ENCODE measurements at places on chromosomes 12 and 14. TPM values are rescaled to one million over a fixed set of nuclear protein-coding genes. Genes with fewer than 3 reads are reported as not detected.
A peak's percentile ranks its signal among the peaks of the same experiment; 100 is the strongest.

GRCh38 chr12:26884765-26885576, 52.0 kb upstream of the ITPR2 start:
- DNase-seq = peak; percentile 80

- no peak for DNase-seq
These were observed 225.6 kb downstream of the GXYLT1 start for GRCh38 chr12:41919048-41919447.

GRCh38 chr12:74660442-74660841, 122.8 kb downstream of the ATXN7L3B start:
- no peak for DNase-seq

GRCh38 chr14:18656627-18657026, 55.7 kb downstream of the OR11H12 start:
- no peak for DNase-seq

- DNase-seq = no peak
These were observed 47.9 kb downstream of the GTF2A1 start for GRCh38 chr14:81172881-81173280.

DNA sequence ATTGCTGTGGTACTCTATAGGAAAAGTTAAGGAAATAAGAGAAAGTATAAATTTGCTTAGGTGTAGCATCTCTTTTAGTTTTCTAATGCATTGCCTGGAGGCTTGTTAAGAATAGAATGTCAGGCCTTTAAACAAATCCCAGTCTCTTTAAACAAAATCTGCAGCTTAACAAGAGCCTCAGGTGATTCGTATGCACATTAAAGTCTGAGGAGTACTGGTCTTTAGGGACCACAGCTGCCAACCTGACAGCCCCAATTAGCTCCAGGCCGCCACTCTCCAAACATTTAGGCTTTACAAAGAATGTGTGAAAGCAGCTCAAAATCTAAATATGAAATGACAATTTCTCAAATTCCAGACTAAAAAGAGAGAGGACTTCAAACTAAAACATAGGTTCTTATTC, 35.7 kb downstream of the PAWR start:
- peak; percentile 15 for DNase-seq

DNA sequence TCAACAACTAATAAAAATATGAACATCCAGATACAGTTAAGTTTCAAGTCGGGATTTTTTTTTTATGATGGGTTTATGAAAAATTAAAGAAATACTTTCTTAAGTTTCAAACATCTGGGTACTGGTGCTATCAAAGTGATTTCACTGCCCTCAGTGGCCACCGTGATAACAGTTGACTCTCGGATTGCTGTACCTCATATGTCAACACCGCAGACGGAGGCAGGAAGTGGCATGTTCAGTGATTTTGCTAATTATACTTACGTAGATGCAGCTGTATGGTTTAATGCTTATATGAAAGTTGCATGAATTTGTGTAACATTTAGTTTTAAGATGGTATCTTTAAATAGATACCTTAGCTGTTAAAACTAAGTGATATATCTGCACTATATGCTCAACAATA, 20.8 kb upstream of the FBLN5 start:
- DNase-seq = no peak

GRCh38 chr14:76245097-76245496, 93.4 kb downstream of the GPATCH2L start:
- DNase-seq = no peak

GRCh38 chr12:28017126-28017872, 44.8 kb upstream of the PTHLH start:
- peak; percentile 8 for DNase-seq

GRCh38 chr14:51889851-51890250, 29.4 kb downstream of the GNG2 start:
- no peak for DNase-seq

GRCh38 chr12:86914721-86915120, 658.5 kb upstream of the MGAT4C start:
- DNase-seq = no peak

GRCh38 chr14:48665077-48665784, 920.9 kb downstream of the RPS29 start:
- DNase-seq = no peak

GRCh38 chr14:94458558-94459205, 6.1 kb upstream of the SERPINA11 start:
- DNase-seq = no peak

DNA sequence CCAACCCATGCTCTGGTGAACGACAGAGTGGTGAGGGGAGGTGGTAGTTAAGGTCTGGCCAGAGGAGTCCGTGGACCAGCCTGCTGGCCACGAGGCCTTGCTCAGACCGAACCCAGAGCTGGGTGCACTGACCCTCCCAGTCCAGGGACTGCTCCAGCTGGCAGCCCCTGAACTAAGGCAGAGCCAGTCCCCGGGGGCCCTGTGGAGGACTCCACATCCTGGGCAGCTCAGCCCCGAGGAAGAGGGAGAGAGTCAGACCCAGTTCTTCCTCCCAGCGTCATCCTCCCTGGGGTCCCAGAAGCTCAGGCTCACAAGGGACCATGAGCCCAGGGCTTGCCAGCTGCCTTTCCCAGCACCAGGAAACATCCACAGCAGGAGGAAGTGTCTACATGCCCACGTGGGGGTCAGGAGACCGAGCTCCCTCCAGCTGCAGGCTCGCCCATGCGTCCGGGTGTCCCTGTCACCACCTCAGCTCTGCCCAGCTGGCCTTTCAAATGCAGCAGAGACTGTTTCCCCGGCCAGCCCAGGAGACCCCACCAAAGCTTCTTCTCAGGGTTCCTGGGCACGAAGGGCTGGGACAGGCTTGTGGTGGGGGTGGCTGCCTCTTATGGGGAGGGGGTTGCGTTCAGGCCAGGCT, 194.4 kb downstream of the KIF26A start:
- DNase-seq = no peak

- no peak for DNase-seq
These were observed 11.0 kb downstream of the GCH1 start for GRCh38 chr14:54891471-54892245.

DNA sequence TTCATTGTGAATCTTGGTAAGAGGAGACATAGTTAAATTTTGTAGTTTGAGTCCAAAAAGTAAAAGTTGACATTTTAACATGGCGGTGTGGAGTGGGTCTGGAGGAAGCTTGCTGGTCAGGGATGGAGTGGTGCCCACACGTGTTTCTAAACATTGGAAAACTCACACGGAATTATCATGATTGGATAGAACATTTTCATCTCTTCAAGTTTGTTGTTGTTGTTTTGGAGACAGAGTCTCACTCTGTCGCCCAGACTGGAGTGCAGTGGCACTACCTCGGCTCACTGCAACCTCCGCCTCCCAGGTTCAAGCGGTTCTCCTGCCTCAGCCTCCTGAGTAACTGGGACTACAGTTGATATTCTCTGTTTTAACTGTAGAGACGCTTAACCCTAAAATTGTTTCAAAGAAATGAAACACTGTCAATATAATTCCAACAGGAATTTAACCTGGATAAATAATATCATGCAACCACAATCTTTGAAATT, 502 bp upstream of the MBIP start:
- no peak for DNase-seq

DNA sequence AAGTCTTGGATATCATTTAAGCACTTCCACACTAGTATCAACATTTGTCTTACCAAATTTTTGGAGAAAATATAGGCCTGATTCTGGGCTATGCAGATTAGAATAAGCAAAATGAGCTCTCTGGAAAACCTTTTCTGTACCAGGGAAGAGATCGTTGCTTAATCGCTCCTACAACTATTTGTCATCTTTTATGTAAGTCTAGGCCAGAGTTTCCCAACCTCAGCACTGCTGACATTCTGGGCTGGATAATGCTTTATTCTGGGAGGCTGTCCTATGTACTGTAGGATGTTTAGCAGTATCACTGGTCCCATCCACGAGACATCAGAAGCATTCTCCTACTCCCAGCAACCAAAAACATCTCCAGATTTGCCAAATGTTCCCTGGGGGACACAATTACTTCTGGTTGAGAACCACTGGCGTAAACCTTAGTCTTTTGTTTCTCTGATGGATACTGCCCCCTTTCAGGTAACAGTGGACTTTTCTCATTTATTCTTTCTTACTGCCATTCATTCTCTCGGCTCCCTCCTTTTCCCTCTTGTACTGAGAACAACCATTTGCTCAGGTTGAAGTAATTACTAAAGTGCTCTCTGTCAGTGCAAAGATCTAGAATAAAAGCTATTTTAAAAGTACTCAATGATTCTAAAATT, 316.9 kb upstream of the E2F7 start:
- DNase-seq = no peak

The LRRIQ1 gene
- 8.8 TPM for total RNA-seq

The MIS18BP1 gene
- total RNA-seq = 36.9 TPM

The ACADS gene
- total RNA-seq = 11.9 TPM

The PLEKHD1 gene
- 0.66 TPM for total RNA-seq

The TMEM233 gene
- total RNA-seq = 23.7 TPM

The PRIMA1 gene
- 5.7 TPM for total RNA-seq

The SAMD15 gene
- total RNA-seq = 10.3 TPM

The FGD6 gene
- total RNA-seq = 23.5 TPM

The DNAH10 gene
- total RNA-seq = 6.9 TPM

The ANKS1B gene
- 89.5 TPM for total RNA-seq
